ENCODE measurements at places on chromosomes 1 and 21.
A peak's percentile ranks its signal among the peaks of the same experiment; 100 is the strongest.

DNA sequence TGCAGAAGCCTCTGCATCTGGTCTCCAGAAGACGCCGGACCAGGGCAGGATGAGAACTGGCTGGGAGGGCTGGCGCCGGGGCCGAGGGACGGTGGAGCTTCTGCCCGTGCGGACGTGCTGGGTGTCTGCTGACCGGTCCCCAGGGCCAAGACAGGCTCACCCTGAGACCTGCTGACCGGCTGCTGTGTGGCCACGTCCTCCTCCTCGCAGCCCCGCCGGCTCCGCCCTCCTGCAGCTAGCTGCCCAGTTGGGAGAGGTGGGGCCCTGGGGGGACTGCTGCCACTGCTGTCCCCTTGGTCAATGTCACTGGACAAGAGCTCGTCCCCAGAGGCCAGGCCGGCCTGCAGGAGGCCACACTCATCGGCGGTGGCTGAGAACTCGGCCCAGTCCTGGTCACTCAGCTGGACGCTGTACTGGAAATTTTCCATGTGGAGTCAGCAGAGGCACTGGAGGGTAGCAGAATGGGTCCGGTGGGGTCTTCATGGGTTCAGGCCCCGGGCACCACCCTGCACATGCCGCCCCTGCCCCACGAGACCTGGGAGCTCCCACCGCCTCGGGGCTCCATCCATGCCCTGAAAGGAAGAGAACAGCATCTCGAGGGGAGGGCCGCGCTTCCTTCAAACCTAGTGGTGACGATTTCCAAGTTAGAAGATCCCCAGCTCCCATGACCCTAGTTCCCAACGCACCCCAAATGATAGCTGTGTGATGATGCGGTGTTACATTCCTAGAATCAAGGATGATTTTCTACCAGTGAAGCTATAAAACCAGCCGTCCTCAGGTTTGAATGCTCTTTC is 1.1 kb downstream of the PERM1 start:
- no peak for DNase-seq

DNA sequence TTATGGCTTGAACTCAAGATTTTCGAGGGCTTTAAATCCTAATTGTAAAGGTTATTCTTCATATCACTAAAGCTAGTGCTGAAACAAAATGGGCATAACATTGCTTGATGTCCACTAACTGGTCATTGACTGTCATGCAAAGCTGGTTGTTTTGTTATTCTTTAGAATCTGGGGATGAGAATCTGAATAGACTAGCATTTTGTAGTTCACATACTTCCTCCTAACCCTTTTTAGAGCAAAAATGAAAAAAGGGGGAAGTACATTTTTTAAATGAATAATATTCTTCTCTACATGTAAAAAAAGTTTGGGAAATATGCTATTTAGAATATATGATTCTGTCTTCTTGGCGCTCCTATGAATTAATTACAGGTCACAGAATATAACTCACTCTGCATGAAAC is 72.2 kb upstream of the HMCN1 start:
- no peak for DNase-seq

DNA sequence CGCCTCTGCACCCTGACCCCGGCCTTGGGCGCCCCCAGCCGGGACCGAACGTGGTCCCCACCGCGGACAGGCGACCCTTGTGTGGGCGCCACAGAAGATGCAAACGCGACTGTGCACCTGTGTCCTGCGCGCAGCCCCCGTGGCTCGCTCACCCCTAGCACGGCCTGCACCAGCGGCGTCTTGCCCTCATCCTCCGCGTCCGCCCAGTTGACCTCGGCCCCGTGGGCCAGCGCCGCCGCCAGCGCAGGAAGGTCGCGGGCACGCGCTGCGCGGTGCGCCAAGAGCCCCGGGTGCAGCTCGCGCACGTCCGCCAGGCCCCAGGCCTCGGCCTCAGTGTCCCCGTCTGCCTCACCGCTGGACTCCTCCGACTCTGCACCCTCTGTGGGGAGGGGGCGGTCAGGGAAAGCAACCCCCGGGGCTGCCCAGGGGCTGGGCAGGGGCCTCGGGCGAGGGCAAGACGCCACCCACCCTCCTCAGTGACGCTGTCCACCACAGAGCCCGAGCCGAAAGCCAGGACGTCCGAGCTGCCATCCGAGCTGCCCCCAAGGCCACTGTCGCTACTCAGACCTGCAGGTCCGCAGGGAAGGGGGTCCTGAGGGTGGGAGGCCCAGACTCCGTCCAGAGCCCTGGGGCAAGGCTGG is 13.4 kb downstream of the ACAP3 start:
- no peak for DNase-seq

DNA sequence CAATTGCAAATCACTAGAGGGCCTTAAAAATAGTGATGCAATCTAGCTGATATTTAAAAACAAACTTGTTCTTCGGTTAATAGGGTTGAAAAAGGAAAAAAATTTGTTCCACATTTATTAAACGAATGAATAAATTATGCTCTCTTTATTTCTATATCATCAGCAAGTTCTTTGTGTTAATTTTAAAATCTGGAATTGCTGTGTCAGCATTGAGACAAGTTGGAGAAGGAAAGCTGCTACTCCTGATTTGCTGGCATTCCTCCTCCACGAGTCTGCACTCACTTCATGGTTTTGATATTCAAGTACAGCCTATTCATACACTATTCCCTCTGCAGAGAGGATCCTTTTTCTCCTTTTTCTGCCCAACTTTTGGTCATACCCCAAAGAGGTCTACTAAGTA is 117.6 kb downstream of the MRPL39 start:
- DNase-seq: no peak

- no peak for DNase-seq
These were observed 91.3 kb downstream of the RWDD3 start for GRCh38 chr1:95325349-95325748.

GRCh38 chr1:214224611-214225354 is 56.2 kb upstream of the SMYD2 start:
- DNase-seq: no peak

GRCh38 chr1:26126321-26127084 is 14.9 kb downstream of the PDIK1L start:
- DNase-seq: no peak

DNA sequence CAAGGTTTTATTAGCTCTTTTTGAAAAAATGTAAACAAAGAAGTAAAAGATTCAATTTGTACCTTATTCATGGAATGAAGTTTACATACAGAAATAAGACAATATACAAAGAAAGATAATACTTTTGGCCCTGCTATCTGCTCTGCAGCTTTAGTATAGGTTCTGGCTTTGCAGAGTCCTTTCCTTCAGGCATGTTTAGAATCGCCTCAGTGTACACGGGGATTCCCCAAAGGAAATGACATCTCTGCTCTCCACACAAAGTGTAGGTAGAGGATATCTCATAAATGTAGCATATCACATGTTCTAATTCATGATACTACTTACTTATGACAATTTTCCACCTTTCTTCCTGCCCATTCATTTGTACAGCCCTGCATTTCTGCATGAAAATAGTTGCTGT is 222.6 kb upstream of the DPYD start:
- DNase-seq: no peak

DNA sequence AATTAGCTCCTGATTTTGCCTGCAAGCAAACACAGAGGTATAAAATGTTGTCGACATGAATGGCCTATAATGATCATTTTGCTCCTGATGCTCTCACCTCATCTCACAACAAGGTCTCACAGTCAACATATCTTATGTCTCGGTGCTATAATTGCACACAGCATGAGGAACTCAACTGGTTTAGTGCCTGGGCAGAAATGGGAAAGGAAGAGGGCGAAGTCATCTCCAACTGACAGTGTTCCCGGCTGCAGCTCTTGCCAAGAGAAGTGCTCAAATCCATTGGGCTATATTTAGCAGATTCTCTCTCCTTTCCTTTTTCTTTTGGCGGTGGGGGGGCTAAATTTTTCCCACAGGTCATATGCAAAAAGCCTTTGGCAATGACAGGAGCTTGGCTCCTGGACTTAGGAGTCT is 53.0 kb downstream of the SLC45A1 start:
- no peak for DNase-seq

GRCh38 chr1:94535095-94535494 is 6.5 kb downstream of the F3 start:
- no peak for DNase-seq

GRCh38 chr1:186978596-186979556 is 150.1 kb downstream of the PLA2G4A start:
- no peak for DNase-seq

- no peak for DNase-seq
These were observed 269.9 kb upstream of the C1orf174 start for GRCh38 chr1:4169991-4170390.

GRCh38 chr1:180927841-180928240 is 15.1 kb downstream of the KIAA1614 start:
- peak; percentile 50 for DNase-seq

DNA sequence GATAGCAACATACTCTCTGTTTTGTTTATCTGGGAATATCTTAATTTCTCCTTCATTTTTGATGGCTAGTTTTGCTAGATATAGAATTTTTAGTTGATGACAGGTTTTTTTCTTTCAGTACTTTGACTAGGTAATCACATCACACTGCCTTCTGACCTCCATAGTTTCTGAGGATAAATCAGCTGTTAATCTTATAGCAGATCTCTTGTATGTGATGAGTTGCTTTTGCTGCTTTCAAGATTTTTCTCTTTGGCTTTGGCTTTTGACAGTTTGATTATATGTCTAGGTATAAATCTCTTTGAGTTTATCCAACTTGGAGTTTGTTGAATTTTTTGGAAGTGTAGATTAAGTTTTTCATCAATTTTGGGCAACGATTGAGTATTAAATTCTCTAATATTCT is 142.6 kb downstream of the ZNF644 start:
- DNase-seq: no peak

GRCh38 chr1:7264101-7264500 is 478.8 kb downstream of the CAMTA1 start:
- DNase-seq: no peak

- DNase-seq: no peak
These were observed 335.9 kb downstream of the RGS7 start for GRCh38 chr1:241020851-241021697.

GRCh38 chr1:18652791-18653190 is 22.1 kb downstream of the PAX7 start:
- no peak for DNase-seq

DNA sequence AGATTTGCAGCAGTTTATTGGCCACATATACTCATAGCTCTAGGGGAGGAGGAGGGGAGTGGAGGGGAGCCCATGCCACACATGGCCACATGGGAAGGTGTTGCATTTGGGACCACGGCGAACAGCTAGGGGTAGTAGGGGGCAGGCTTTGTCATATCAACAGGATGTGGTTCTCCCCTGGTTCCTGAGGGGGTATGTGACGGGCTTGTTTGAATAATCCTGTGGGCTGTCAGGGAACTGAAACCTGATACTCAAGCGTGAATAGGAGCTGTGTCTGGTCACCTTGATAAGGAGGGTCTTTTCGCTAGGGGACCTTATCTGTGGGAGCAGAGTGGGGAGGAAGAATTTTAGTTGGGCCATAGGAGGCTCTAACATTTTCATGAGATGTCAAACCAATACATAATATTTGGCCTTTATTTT is 264.7 kb downstream of the CTH start:
- no peak for DNase-seq

- no peak for DNase-seq
These were observed 168.2 kb upstream of the C1orf105 start for GRCh38 chr1:172252321-172252720.

DNA sequence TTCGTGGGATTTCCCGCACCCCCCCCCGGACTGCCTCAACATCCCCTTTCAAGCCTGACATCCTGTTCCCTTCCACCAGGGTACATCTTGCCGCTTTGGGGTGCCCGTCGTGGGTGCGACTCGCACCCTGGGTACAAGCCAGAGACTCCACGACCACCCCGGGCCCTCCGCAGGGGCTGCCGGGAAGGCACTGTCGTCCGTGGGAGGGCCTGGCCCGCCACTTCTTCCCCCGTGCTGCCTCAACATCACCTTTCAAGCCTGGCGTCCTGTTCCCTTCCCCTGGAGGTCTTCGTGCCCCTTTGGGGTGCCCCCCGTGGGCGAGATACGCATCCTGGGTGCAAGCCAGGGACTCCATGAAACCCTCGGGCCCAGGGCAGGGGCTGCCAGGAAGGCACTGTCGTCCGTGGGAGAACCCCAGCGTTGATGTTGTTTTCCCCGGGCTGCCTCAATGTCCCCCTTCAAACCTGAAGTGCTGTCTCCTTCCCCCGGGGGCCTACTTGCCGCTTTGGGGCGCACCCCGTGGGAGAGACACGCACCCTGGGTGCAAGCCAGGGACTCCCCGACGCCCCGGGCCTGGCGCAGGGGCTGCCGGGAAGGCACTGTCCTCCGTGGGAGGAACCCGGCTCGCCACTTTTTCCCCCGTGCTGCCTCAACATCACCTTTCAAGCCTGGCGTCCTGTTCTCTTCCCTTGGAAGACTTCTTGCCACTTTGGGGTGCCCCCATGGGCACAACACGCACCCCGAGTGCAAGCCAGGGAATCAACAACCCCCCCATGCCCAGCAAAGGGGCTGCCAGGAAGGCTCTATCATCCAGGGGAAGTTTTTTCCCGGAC is 138.6 kb downstream of the LIPI start:
- no peak for DNase-seq

GRCh38 chr1:181037386-181037785 is 3.6 kb downstream of the MR1 start:
- no peak for DNase-seq

- DNase-seq: no peak
These were observed 177.3 kb downstream of the KCTD3 start for GRCh38 chr1:215744419-215744818.

DNA sequence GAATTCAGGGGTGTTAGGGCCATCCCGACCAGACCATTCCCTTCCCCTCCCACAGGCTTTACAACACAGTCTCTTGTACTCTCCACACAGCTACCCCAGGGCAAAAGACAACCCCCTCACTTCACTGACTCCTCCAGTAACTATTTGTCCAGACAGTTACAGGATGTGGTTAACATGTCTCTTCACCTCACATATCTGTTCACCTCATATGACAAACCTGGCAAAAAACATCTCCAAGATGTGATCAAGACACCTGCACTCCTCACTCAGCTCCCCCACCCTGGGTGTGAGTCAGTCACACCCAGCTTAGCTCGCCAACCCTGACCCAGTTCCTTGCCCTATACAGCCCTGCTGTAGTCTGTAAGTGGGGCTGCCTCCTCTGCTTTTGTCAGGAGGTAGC is 490.5 kb upstream of the CHRM3 start:
- no peak for DNase-seq

DNA sequence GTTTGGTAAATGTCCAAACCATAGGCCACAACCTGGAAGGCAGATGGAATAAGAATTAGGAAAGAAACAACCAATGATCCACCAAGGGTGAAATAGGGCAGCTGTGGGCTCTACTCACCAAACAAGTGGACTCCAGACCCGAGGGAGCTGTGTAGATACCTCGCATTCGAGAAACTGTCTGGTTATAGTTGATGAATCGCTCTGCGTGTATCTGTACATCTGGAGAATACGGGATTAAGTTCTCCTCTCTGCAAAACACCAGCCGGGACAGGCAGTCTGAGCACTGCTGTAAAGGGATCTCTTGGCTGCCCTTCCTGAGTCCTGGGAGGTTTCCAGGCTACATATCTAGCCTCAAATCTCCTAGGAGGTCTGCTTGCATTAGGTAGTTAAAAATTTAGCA is 9.4 kb upstream of the UBR4 start:
- DNase-seq: no peak

GRCh38 chr1:243848858-243849420 is 1.1 kb downstream of the AKT3 start:
- DNase-seq: peak; percentile 56
